H1 (cell line): ENCODE measurements at places on chromosomes 1 and 21. TPM values are rescaled to one million over a fixed set of nuclear protein-coding genes. Genes with fewer than 3 reads are reported as not detected.
A peak's percentile ranks its signal among the peaks of the same experiment; 100 is the strongest.

Gene FOXD2
- total RNA-seq, result not detected in 2 replicates

Gene GJA9
- total RNA-seq, result not detected in 2 replicates

Gene CRNN
- total RNA-seq, result not detected in 2 replicates

Gene ACTL8
- total RNA-seq, result 0.47 and 1.1 TPM in 2 replicates

DNA sequence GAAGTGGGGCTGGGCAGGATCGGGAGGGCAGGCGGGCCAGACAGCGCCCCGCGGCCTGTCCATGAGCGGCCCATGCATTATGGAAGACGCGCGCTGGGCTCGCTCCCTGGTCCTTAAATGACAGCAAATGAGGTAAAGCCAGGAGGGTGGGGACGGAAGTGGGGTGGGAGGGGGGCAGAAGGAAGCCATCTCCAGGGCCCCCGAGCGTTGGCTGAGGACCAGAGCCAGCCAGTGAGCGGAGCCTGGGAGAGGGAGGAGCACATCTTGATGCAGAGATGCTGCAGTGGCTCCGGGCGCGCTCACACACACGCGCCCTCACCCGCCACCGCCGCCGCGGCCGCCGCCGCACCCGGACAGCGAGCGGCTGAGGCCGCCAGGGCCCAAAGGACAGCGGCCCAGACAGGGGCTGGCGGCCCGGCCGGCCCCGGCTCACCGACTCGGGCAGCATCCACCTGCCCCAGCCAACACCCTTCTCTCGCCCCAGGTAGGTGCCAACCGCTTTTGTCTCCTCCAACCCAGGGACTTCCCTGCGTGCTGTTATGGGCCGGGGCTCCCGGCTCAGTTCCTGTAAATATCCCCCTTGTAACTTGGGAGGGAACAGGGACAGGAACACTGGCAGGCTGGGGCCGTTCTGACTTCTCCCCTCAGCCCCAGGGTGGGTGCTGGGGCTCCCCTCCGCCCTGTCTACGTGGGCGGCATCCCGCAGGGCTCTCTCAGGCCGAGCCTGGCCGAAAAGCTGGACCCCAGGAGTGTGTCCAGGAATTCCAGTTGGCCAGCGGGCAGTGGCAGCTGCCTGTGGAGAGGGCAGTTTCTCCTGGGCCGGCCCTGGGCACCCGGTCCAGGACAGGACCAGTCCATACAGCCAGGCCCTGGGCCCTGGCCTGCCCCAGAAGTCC lies at the start of gene CNTN2:
Gene CNTN2, plus strand, starts transcription at position 302 of the 896 bp plus-strand sequence. CDS start 9,974 bp downstream, outside the sequence.
- no peak for DNase-seq
- peak within 1 kb of the TSS; percentile 36 for H3K4me3 ChIP-seq
- peaks cover 25% of the 10 kb centered on the region for H3K27me3 ChIP-seq
- peaks cover 13% of the 10 kb centered on the region for H3K4me1 ChIP-seq
- H3K36me3 ChIP-seq, result no peaks in the 10 kb centered on the region

GRCh38 chr1:203440771-203441170 lies 34.8 kb upstream of the PRELP start:
- no peaks in the 10 kb centered on the region for H3K36me3 ChIP-seq
- H3K27me3 ChIP-seq, result no peaks in the 10 kb centered on the region
- H3K4me1 ChIP-seq, result peaks cover 6% of the 10 kb centered on the region
- H3K27ac ChIP-seq, result no peak overlapping the region
- H3K4me3 ChIP-seq, result no peak overlapping the region

DNA sequence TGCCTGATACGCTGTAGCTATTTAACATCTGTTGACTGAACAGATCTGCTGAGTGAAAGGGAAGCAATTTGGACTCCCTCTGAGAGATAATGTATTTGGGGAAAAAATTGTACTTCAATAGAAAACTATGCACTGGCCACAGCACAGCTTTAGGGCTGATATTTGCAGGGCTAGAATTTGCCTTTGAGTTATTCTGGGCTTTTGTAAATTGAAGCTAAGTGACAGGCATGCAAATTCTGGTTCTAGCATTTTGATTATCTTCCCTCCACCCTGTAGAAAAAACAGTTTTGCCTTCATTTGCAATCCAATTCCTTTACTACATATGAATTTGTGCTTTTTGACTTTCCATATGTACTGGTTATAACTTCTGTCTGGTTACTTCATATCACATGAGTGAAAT lies 7.9 kb downstream of the KYAT3 start:
- H3K27ac ChIP-seq, result no peak overlapping the region
- no peak for DNase-seq
- H3K4me3 ChIP-seq, result no peak overlapping the region
- peaks cover 3% of the 10 kb centered on the region; the same call in 1 of the 2 replicates for H3K4me1 ChIP-seq
- no peaks in the 10 kb centered on the region for H3K27me3 ChIP-seq
- peaks cover 9% of the 10 kb centered on the region for H3K36me3 ChIP-seq

- H3K27me3 ChIP-seq, result no peaks in the 10 kb centered on the region
- peak; percentile 73 for DNase-seq
- peaks cover 15% of the 10 kb centered on the region for H3K4me1 ChIP-seq
- no peaks in the 10 kb centered on the region for H3K36me3 ChIP-seq
- H3K27ac ChIP-seq, result peak overlapping the region; percentile 46; the same call in 1 of the 2 replicates
- no peak overlapping the region for H3K4me3 ChIP-seq
These were observed 153.1 kb downstream of the PSMG1 start for GRCh38 chr21:39029900-39030884.

DNA sequence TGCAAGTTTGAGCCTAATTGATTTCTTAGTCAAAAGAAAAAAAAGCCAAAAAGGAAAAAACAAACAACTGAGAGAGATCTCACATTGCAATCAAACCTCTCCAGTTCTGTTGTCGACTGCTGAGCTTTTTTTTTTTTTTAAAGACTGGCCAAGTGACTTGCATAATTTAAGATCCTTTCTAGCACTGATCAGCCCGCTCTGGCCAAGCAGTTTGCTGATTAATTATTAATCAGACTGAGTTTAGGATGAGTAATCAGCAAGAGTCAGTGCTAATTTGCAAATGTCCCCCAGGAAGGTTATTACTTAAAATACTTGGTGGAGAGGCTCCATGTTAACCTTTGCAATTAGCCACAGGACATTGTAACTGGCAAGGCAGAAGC lies 39.3 kb downstream of the HMGB4 start:
- H3K27ac ChIP-seq, result no peak overlapping the region
- H3K4me3 ChIP-seq, result no peak overlapping the region
- no peaks in the 10 kb centered on the region for H3K36me3 ChIP-seq
- no peak for DNase-seq

GRCh38 chr1:151458802-151459330 lies 428 bp downstream of the POGZ start:
- no peaks in the 10 kb centered on the region for H3K36me3 ChIP-seq
- peak; percentile 72 for DNase-seq
- peak overlapping the region; percentile 74; the same call in 1 of the 2 replicates for H3K27ac ChIP-seq
- H3K4me1 ChIP-seq, result peaks cover 2% of the 10 kb centered on the region
